ENCODE measurements at places on chromosomes 4 and X. TPM values are rescaled to one million over a fixed set of nuclear protein-coding genes. Genes with fewer than 3 reads are reported as not detected.

GRCh38 chr4:20319825-20320612 lies 68.3 kb downstream of the SLIT2 start:
- no peak for DNase-seq

- DNase-seq, result peak; percentile 7
These were observed 492.1 kb downstream of the IL15 start for GRCh38 chr4:142128529-142128928.

- peak; percentile 87 for DNase-seq
These were observed 258.3 kb upstream of the GABRA2 start for GRCh38 chr4:46648088-46648744.

DNA sequence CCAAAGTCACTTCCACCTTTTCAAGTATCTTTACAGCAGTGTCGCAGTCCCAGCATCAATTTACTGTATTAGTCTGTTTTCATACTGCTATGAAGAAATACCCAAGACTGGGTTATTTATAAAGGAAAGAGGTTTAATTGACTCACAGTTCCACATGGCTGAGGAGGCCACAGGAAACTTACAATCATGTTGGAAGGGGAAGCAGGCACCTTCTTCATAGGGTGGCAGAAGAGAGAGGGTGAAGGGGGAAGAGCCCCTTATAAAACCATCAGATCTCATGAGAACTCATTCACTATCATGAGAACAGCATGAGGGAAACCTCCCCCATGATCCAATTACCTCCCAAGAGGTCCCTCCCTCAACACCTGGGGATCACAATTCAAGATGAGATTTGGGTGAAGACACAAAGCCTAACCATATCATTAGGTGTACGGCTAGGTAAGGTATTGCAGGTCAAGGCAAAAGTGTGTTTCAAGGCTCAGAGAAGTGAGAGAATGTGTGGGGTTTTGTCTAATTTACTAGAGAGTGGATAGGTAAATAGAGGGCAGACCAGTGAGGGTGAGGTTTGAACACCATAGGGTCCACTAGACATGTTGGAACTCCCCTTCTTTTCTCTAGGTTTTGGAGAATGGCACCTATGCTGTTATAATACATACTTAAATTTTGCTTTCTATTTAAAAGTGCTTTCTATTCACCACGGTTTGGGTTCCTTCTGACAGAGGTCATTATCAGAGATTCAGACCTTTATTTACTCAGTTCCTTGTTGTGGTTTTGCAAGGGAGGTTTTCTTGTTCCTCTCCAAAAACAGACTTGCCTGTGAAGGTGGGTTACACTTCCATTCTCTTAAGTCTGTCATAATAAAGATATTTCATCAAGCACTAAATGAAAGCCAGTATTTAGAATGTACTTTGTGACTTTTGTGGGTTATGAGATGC lies 186.6 kb downstream of the CPEB2 start:
- no peak for DNase-seq

DNA sequence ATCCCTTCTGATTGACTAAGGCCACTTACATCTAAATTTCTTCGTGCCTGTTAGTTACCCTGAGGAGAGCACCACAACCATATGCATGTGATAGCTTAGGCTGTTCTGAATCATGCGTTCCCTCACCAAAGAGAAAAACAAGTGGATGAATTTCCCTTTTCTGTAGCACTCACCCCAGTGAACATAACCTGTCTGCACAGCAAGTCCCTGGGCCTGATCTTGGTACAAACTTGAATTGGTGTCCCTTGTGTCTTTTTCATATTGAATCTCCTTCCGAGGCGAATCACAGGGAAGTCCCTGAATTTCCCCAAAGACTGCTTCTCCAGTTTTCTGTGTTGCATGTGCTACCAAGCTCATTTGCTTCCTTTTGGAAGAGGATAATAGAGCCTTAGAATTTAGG lies 100.4 kb downstream of the KLHL8 start:
- no peak for DNase-seq

GRCh38 chrX:30895370-30895769 lies 6.3 kb upstream of the TAB3 start:
- no peak for DNase-seq

DNA sequence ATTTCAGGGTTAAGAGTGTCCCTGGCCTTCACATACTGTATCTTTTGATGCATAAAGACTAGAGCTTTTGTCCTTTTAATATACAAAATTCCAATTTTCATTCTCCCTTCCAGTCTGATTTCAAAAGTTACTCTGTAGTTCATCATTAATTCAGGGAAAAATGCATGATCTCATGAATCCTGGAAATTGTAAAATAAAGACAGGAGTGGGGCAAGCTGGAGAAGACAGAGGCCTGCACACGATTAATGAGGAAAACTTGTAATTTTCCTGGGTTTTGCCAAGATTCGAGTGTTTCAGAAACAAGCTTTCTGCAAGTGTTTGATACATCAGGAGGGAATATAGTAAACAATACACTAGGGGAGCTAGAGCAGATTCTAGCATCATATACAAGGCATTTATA lies 947.9 kb downstream of the FAT4 start:
- DNase-seq, result no peak

DNA sequence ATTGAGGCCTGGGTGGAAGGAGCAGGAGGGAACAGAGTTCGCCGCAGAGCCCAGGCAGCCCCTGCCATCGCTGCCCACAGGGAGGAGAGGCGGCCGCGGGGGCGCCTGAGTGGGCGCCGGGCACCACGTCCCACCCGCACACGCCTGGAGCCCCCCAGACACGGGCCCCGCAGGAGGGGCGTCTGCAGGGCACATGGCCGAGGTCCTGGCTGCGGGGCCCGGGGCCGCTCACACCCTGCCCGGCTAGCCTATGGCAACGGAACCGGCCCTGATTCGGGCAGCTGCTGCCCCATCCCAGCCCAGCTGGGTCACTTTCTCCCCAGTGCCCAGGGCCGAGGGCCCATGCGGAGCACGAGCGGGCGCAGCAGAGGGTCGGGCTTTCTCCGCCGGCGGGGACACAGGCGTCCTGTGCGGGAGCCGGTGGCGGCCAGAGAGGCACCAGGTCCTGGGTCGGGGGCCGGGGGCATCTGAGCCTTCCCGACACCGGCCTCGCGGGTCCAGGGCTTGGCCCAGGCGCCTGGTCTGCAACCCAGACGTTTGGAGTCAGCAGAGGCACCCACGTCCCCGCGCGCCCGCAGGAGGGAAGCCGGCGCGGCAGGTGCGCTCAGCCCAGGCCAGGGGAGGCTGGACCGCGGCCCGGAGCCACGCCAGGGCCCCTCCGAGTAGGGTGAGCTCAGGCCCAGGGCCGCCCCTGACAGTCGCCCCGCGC lies 91.2 kb downstream of the FAM53A start:
- peak; percentile 42 for DNase-seq

- DNase-seq, result peak; percentile 85
These were observed 639.9 kb downstream of the SPOCK3 start for GRCh38 chr4:166594326-166594946.

- DNase-seq, result no peak
These were observed 14.8 kb downstream of the ADGRA3 start for GRCh38 chr4:22500831-22501714.

- no peak for DNase-seq
These were observed 17.8 kb upstream of the TENM3 start for GRCh38 chr4:182225257-182225852.

DNA sequence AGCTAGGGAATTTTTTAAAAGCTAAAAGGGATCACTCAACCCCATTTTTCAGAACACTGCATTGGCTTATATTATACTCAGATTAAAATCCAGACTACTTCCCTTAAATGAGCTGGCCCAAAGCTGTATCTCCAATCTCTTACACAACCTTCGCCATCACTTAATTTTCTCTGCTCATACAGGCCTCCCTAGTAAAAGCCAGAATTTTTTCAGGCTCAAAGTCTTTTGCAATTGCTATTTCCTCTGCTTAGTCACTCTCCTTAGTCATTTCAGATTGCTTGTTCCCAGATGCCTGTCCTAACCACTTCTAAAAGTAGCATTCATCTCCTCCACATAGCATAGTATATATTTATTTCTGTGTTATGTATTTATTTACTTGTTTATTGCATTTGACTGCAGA lies 1587.9 kb upstream of the ADGRL3 start:
- DNase-seq, result no peak

GRCh38 chr4:146098397-146098796 lies 77.1 kb upstream of the LSM6 start:
- DNase-seq, result no peak

DNA sequence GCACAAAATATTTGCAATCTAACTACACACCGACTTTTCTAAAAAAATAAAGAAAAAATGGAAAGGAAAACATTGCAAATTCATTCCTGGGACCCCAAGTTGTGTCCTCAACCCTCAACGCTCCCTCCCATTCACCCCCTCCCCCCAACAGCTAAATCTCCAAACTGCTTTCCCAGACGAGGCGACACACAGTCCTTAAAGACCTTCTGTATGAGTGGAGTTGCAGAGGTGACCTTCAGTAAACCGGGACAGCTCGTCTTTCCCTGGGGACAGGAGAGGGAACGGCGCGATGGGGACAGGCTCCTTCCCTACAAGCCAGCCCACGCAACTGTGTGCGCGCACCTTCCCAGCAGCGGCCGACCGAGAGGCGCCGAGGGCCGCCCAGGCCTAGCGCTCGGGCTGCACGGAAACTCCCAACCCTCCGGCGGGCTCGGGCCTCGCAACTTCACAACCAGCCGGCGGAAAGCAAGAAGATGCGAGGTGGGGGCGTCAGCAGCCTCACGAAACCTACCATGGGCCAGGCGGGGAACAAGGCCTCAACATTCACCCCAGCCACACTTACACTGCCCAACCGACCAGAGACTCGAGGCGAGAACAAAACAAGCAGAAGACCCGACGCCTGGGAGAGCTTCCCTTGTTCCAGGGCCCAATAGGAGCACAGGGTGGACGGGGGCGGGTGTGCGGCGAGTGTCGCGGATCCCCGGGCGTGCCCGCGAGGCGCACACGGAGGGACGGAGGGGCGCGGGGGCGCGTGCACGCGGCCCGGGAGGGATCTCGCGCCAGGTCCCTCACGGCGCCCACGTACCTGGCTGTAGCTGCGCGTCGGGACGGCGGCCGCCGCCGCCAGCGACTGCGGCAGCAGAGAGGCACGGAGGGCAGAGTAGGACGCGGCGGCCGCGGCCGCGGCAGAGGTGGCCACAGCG lies 763 bp downstream of the GRSF1 start:
- peak; percentile 64 for DNase-seq

- no peak for DNase-seq
These were observed 3.5 kb upstream of the FGFR3 start for GRCh38 chr4:1789552-1789951.

DNA sequence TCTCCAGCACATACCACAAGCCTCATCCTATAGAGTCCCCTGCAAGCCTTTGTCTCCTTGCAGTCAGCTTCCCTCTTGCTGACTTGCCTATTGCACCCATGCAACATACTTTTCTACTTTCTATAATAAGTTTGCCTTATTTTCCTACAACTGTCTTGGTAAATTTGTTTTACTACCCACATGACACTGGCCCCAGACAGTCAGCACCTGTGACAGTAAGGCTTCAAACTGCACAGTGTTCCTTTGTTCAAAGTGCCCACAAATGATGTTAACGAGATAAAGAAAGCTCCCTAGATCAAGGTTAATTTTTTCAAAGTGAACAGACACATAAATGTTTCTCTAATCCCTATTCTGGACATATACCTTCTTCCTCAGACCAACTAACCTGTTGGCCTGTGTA lies 529.1 kb upstream of the PCDH10 start:
- no peak for DNase-seq

- peak; percentile 45 for DNase-seq
These were observed 30.1 kb downstream of the RTL5 start for GRCh38 chrX:72101597-72102037.

DNA sequence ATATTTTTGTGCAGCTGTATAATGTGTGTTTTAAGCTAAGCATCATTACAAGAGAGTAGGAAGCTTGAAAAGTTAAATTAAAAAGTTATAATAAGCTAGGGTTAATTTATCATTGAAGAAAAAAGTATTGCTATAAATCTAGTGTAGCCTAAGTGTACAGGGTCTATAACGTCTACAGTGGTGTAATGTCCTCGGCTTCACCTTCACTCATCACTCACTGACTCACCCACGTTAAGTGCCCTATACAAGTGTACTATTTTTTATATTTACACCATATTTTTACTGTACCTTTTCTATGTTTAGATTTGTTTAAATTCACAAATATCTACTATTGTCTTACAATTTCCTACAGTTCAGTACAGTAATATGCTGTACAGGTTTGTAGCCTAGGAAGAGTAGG lies 23.5 kb downstream of the ARAP2 start:
- no peak for DNase-seq

GRCh38 chrX:129058405-129058804 lies 464.9 kb downstream of the SMARCA1 start:
- no peak for DNase-seq

DNA sequence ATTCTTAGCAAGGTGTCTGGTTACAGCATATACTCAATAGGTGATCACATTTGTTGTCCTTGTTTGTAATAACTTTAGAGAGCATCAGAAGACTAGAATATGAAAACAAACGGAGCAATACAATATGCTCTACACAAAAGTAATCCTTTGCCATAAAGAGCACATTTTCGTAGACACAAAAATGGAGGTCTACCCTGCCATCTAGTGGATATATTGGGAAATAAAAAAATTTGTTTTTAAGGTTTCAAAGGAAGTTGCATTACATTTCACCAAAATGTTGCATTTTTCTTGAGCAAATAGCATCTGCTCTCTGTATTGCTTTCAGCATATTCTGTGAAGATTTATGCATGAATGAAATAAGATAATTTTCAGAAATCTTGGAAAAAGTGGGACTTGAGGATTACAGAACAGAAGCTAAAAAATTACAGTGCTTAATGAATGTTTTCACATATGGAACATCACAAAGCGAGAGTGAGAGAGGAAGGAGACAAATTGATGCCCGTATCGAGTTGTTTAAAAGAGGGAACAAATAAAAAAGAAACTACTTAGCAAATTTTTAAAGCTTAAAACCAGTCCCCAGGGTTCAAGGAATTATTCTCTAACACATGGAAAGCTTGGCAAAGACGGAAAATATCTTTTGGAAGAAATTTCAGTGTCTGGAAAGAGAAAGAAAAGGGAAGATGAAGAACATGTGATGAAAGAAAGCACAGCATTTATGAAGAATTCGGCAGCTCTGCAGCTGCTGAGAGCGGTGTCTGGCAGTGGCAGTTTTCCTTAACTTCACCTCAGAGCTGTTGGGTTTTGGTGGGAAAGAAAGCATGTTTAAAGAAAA lies 390.1 kb downstream of the ANKRD50 start:
- DNase-seq, result peak; percentile 54

DNA sequence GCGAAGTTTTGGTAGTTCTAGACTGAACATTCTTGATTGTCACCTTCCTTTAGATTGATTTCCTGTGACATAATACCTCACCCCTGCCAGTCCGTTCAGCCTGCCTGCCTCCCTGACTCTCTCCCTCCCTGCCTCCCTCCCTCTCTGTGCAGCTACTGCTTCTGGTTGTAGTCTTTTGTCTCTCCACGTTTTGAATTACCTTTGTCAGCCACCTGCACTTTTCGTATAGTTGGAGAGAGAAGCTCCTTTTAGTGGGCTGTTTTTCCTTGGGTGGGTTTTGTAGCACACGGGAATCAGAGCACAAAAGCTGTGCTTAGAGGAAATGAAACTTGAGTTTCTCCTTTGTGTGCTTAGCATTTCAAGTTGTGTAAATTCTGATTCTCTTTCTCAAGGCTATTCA lies 32.6 kb upstream of the MSMO1 start:
- DNase-seq, result peak; percentile 18

The PCDH10 gene
- total RNA-seq, result 4.0 TPM

The EVC2 gene
- total RNA-seq, result 11.5 TPM

The EDA gene
- 19.6 TPM for total RNA-seq

The CCDC149 gene
- total RNA-seq, result 6.4 TPM

The RNF150 gene
- 6.1 TPM for total RNA-seq

The ABRAXAS1 gene
- total RNA-seq, result 25.2 TPM

The CYP2U1 gene
- 7.3 TPM for total RNA-seq

The SSX7 gene
- total RNA-seq, result not detected

Data from GM23338 (cell line).